Stimulated activated CD8-positive, alpha-beta memory T cell treated with anti-CD3 and anti-CD28 coated beads, Interleukin-4, amount 100 ng/mL, for 4 hours (primary cell): ENCODE measurements at places on chromosomes 4 and X.

DNA sequence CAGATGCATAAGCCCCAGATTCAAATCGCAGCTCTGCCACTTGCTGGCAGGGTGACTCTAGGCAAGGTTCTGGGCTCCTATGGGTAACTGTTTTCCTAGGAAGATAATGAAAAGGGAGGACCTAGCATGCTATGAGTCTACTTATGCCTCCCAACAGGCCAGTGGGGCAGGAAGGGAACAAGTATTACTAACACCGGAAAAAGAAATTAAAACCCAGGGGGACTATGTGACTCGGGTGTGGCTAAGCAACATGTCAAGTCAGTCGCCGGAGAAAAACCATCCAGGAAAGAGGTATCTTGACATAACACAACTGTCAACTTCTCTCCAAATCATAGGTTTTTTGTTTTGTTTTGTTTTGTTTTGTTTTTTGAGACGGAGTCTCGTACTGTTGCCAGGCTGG is 45.5 kb upstream of the RBPJ start:
- no peak for DNase-seq

- DNase-seq: no peak
Observed at GRCh38 chrX:40727093-40727492, 8.2 kb downstream of the MED14 start.

DNA sequence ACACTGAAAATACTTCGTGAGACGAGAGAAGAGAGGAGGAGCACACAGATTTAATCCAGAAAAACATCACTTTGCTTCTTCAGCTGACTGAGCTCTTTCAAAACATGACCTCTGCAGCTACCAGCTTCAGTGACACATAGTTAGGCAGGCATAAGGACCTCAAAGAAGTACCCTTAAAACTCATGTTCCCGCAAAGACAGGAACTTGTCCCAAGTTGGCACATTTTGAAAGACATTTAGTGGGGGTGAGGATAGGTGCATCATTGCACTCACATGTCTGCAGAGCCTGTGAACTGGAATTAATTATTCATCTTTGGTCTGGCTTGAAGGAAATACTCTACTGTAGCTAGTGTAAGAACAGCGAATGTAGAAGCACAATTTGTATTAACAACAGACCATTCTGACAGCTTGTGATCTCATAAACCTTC is 221.8 kb downstream of the MGST2 start:
- no peak for DNase-seq

- no peak for DNase-seq
Observed at GRCh38 chrX:110759785-110760184, 35.8 kb downstream of the CHRDL1 start.

DNA sequence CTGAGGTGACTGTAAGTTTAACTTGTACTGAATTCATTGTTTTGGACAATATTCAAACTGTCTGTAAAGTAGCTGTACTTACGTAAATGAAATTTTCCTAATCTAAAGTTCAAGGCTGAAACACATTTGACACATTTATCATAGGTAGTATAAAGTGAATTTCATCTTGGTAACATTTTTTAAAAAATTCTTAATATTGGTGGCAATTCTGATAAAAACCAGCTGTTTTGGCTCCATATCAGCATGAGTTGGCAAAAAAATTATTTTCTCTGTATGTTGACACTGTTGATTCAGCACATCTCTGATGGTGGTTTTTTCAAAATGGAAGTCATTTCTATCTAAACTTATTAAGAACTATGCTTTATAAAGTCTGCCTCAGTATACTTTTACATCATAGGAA is 30.9 kb downstream of the CXorf58 start:
- no peak for DNase-seq

DNA sequence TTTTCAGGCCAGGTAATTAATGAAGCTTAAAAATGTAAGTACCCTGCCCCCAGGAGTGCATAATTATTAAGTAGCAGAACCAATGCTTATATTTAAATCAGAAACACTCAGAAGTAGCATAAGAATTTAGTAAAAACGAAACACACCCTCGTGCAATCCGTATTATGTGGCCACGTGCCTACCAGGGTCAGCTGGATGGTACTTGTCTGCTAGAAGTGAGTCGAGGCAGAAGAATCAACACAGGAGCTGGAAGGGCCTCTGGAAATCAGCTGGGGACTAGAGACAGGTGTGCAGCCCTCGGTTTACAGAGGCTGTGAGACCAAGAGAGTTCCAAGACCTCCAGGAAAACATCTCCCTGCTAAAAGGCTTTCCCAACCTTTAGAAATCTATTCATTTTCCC is 559 bp upstream of the FAM47E start:
- no peak for DNase-seq

DNA sequence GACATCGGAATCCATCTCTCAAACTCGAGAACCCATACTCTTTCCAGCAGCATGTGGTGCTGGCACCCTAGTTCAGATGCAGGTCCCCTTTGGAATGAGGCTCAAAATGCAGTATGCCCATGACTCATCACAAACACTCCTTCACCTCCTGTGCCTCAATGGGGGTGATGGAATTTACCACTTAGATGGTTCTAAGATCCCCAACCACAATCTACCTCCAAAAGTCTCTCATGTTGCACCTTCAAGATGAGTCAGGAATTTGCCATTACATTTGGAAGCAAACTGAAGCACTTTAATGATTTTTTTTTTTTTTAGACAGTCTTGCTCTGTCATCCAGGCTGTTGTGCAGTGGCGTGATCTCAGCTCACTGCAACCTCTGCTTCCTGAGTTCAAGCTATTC is 8.5 kb upstream of the MID1 start:
- DNase-seq: no peak
